ENCODE measurements at places on chromosomes 1 and 21.

- peak; percentile 56 for DNase-seq
These were observed 52.4 kb downstream of the CHD5 start for GRCh38 chr1:6127587-6128163.

DNA sequence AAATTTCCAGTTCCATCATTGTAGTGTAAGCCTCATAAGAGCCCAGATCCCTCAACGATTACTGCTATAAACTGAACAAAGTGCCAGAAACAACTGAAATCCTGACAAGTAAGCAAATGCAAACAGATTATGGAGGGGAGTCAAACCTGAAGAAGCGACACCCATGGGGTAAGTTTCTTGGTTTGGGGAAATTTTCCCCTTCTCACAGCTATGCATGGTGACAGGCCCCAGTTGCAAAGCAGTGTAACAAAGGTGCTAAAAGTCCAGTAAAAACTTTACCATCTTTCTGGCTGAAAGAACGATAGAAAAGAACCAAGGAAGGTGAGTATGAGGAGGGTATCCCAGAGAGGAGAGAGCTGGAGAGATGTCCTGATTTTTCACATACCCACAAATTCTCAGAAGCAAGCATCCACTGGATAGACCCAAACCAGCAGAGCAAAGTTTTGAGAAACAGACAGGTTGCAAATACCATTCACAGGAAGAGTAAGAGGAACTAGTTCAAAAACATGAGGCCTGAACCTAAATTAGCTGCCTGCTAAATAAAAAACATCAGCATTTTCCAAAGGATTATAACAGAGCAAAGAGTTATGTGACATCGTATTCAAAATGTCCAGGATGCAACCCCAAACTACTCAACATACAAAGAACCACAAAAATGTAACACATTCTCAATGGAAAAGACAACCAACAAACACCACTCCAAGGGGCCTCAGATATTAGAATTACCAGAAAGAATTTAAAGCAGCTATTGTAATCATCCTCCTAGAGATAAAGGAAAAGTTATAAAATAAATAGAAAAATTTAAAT is 14.5 kb downstream of the SCYL3 start:
- DNase-seq: no peak

- DNase-seq: no peak
These were observed 58.2 kb upstream of the LBR start for GRCh38 chr1:225485991-225486530.

- DNase-seq: no peak
These were observed 30.8 kb downstream of the KCNA3 start for GRCh38 chr1:110643879-110644472.

DNA sequence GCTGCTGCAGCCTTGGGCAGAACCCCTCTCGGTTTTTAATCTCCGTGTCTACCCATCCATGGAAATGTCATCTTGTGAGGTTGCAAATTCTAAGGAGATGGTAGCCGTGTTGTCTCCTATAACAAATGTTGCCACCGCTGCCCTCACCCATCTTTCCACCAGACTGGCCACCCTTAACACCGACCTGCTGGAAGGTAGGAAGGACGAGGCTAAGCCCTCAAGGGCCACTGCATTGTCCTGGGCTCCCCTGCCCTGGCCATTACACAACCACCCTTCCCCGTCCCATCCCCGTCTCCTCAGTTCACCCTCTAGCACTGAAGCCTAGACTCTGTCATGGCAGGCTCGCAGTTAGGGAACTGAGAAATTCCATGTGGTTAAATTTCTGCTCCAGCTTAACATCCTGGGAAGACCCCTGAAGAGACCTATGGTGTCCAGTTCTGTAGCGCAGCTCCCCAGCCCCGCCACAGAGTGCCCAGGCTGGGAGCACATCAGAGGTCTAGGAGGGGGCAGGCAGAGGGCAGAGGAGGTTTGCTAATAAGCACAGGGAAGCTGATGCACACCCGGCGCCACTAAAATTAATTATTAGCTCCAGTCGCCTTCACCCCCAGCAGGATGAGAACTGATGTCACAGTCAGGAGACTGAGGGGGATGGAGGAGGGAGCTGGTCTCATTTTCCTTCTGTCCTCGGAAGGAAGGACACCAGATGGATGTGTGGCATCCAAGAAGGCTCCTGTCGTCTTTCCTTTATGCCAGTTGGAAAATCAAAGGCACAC is 38.3 kb downstream of the STUM start:
- no peak for DNase-seq

DNA sequence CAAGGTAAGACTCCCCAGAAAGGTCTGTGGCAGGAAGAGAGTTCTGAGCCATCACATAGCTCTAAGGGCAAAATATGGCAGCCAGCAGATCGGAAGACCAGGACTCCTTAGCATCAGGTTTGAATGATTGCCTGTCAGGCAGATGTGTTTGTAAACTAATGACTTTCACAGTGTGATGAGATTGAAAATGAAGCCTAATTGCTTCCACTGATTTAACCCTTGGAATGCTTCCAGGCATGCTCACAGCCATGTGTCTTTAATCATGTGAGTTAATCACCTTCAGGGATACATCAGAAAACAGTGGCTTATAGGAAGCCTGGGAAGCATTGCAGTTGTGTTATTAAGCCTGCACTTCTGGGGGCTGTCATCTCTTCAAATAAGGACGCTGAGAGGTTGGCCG is 82.8 kb downstream of the LRRC53 start:
- no peak for DNase-seq

DNA sequence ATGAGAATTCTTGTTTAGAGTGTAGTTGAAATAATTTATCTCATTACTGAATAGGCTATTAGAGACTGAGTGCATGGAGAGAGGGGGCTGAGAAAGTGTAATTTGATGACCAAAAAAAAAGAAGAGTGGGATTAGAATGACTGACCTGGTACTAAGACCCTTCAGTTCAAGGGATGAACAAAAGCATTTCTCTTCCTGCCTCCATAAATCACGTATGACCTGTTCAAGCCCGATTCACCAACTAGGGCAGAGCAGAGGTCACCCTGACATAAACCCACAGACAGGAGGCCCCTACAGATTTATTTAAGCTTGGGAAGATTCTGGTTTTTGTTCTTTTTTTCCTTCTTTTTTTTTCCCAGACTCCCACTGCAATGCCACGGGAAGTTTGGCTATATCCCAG is 123.7 kb upstream of the COP1 start:
- no peak for DNase-seq

- no peak for DNase-seq
These were observed 60.0 kb downstream of the FAM163A start for GRCh38 chr1:179803104-179803503.

- no peak for DNase-seq
These were observed 852 bp downstream of the KTI12 start for GRCh38 chr1:52032785-52033131.

GRCh38 chr1:53310847-53311681 is 16.8 kb downstream of the LRP8 start:
- DNase-seq: no peak

- no peak for DNase-seq
These were observed 24.6 kb downstream of the PADI2 start for GRCh38 chr1:17094664-17095063.

- no peak for DNase-seq
These were observed 214.9 kb downstream of the GABPA start for GRCh38 chr21:25949701-25950100.

Measured in T-helper 17 cell (primary cell).